Activated T-helper 1 cell treated with anti-CD3 and anti-CD28 coated beads, Interleukin-12 subunit alpha, Interleukin-12 subunit beta, Interleukin-2, Interleukin-4 antibody, amounts not matched to agents 30 ng/mL and 10 ng/mL and 1 ng/mL, durations not matched to agents 14 hours and 24 hours and 36 hours (primary cell): ENCODE measurements at places on chromosomes 6 and 20.

- no peak for DNase-seq
Measured at GRCh38 chr6:35600659-35601125, 88.0 kb upstream of the TULP1 start.

- no peak for DNase-seq
Measured at GRCh38 chr20:35395728-35396127, 16.0 kb downstream of the UQCC1 start.

- peak; percentile 6 for DNase-seq
Measured at GRCh38 chr6:25583099-25583498, 68.9 kb upstream of the SCGN start.

GRCh38 chr20:63747622-63748069 lies 8.1 kb downstream of the SLC2A4RG start:
- DNase-seq: no peak

- no peak for DNase-seq
Measured at GRCh38 chr6:56802584-56802983, 152.3 kb upstream of the BEND6 start.

GRCh38 chr6:108947114-108947854 lies 99.1 kb downstream of the ARMC2 start:
- no peak for DNase-seq
